ENCODE measurements at places on chromosomes 7 and 10. TPM values are rescaled to one million over a fixed set of nuclear protein-coding genes. Genes with fewer than 3 reads are reported as not detected.

The AGR2 gene
- not detected for total RNA-seq

The AFAP1L2 gene
- 2.1 TPM for total RNA-seq

The PKD2L1 gene
- total RNA-seq, result not detected

The ADRA2A gene
- 4.8 TPM for total RNA-seq

The SCART1 gene
- 5.5 TPM for total RNA-seq

The ZC3HAV1L gene
- 20.4 TPM for total RNA-seq

The DKK1 gene
- total RNA-seq, result not detected

- no peak for DNase-seq
Measured at GRCh38 chr7:135207406-135208101, 3.8 kb downstream of the WDR91 start.

DNA sequence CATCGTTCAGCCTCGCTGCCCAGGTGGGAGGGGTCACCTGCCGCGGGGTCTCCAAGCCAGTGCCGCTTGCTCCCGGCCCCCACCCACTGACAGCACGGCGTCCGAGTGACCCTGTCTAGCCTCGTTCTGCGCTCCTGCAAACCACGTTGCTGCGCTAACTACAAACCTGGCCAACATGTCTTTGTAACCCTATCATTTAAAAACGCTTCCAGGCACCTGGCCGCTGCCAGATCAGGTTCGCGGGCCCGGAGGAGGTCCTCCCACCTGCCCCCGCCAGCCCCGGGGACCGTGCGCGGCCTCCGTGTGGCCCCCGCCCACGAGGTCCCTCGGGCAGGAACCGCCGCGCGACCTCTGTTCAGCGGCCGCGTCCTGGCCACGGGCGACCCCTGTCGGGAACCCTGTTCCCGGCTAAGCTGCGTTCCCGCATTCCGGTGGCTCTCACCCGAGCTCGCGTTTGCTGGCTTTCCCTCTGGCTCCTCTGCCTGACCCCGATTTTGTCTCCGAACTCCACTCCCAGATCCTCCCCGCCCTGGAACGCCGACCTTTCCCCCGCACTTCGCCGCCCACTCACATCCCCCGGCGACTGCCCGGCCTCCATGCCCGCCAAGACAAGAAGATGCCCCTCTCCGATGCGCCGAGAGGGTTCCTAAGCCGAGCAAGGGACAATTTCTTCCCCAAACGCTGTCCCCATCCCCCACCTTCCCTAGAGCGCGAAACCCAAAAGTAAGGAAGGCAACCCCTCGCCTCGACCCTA is 2.4 kb downstream of the SFMBT2 start:
- DNase-seq, result peak; percentile 68

DNA sequence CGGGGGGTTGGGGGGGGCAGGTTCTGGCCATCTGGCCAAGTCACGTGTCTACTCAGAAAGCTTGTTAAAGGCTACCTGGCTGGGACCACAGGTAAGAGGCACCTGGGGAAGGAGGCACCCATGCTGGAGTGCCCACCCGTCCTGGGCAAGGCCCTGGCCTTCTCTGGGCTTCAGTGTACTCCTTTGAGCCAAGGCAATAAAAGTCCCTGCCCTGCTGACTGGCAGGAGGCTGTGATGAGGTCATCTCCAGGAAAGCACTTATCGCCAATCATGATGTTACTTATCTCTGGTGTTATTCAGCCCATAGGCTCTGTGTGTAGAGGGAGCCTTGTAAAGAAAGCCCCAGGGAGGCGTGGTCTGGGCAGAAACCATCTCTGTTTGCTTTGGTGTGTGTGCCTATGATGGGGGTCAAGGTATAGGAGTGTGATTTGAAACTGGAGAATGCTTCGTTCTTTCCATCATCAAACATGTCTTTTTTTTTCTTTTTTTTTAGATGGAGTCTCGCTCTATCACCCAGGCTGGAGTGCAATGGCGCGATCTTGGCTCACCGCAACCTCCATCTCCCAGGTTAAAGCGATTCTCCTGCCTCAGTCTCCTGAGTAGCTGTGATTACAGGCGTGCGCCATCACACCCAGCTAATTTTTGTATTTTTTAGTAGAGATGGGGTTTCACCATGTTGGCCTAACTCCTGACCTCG is 2.5 kb upstream of the CLDN4 start:
- DNase-seq, result peak; percentile 77

GRCh38 chr7:44963364-44964290 is 15.2 kb downstream of the MYO1G start:
- DNase-seq, result no peak

DNA sequence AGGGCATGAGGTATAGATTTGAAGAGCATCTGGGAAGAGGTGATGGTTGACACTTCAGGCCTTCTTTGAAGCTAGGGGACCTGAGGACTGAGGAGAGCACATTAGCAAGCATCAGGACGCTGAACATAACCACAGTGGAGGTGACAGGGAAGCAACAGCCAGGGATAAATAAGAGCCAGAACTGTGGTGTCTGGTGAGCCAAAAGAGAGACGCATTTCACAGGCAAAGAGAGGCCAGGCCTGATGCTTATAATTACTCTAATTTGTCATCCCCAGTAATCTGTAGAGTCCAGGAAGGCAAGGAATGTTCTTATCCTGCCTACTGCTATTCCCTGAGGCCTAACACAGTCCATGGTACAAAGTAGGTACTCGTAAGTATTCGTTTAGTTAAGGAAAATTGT is 10.4 kb upstream of the FAS start:
- no peak for DNase-seq

DNA sequence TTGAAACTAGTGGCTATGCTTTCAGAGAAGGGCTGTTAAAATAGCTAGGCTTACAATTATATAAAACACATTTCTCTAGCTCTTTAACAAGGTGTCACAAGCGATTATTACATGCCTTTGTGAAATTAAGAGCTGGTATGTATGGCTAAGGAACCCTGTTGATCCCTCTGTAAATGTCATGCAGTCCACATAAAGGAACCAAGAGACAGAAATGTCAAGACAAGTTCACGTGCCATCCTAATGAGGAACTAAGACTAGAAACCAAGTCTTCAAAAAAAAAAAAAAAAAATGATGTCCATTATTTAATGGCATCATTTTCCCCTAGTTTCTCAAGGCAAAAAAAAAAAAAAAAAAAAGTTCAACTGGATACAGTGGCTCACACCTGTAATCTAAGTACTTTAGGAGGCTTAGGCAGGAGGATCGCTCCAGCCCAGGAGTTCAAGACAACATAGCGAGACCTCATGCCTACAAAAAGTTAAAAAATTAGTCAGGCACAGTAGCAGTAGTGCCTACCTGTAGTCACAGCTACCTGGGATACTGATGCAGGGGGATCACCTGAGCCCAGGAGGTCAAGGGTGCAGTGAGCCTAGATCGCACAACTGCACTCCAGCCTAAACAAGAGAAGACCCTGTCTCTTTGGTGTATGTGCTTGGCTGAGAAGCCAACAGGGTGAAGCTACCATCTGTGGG is 63.4 kb downstream of the SRPK2 start:
- DNase-seq, result no peak

DNA sequence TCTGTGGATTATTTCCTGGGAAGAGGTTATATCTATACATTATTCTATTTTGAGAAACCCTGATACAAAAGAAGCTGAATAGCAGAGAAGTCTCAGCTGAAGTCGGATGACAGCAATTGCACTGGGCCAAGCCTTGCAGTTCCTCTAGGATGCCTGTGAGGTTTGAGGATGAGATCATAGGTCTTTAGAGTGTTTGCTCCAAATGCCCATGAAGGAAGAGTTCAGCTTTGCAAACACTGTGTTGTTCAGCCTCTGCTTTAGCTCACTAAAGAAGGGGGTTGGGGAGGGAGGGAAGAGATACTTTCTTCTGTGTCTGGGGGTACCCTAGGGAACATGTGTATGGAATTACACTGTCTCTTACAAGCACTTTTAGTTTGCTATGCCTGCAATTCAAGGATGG is 282.5 kb upstream of the NRP1 start:
- DNase-seq, result no peak

DNA sequence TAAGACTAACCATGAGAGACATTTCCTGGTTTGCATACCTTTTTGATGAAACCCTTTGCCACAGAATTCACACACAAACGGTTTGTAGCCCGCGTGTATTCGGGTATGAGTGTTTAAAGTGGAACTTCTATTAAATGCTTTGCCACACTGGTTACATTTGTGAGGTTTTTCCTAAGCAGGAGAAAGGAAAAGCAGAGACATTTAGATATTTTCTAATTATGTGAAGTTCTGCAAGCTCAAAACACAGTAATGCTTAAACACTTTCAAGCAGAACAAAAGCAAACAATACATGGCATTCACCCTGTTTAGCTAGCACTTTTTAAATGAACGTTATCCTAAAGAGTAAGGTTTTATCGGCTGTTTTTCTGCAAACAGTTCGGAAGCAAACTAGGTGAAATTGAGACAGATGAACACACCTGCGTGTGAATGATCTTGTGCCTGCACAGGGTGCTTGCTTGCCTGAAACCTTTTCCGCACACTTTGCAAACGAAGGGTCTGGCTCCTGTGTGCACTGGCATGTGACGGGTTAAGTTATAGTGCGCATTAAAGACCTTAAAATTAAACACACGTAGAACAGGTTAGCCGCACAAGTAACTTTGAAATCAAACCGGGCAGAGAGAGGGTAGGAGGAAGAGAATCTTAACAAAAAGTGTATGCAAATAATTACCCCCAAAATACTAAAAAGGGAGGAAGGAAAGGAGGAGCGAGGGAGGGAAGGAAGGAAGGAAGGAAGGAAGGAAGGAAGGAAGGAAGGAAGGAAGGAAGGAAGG is 1.6 kb downstream of the FEZF1 start:
- no peak for DNase-seq

GRCh38 chr7:80145780-80146422 is 11.3 kb downstream of the GNAI1 start:
- no peak for DNase-seq

GRCh38 chr7:151275813-151276577 is 27.5 kb upstream of the SMARCD3 start:
- no peak for DNase-seq

DNA sequence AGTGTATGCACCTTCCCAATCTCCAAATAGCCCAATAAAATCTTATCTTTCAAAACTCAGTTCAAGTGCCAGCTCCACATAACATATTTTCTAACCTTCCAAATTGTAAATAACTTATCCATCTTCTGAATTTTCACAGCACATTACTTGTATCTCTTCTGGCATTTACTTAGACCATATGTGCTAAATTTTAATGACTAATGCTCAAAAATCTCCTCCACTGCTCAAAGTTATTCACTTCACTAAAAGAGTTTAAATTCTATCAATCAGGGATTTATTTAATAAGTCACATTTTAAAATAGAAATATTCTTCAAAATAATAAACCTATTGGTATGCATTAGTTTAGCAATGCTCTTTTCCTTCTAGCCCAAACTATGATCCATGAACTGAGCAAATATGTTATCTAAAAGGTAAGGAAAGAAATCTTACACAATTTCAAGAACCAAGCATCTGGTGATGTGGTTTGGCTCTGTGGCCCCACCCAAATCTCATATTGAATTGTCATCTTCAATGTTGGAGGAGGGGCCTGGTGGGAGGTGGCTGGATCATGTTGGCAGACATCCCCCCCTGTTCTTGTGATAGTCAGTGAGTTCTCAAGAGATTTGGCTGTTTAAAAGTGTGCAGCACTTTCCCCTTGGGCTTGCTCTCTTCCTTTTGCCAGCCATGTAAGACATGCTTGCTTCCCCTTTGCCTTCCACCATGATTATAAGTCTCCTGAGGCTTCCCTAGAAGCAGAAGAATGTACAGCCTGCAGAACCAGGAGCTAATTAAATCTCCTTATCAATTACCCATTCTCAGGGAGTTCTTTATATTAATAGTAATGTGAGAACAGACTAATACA is 28.1 kb upstream of the GPR22 start:
- DNase-seq, result no peak

- DNase-seq, result no peak
Measured at GRCh38 chr7:123011766-123012369, 16.4 kb upstream of the TAS2R16 start.

- DNase-seq, result no peak
Measured at GRCh38 chr7:68444042-68444441, 1154.2 kb upstream of the AUTS2 start.

DNA sequence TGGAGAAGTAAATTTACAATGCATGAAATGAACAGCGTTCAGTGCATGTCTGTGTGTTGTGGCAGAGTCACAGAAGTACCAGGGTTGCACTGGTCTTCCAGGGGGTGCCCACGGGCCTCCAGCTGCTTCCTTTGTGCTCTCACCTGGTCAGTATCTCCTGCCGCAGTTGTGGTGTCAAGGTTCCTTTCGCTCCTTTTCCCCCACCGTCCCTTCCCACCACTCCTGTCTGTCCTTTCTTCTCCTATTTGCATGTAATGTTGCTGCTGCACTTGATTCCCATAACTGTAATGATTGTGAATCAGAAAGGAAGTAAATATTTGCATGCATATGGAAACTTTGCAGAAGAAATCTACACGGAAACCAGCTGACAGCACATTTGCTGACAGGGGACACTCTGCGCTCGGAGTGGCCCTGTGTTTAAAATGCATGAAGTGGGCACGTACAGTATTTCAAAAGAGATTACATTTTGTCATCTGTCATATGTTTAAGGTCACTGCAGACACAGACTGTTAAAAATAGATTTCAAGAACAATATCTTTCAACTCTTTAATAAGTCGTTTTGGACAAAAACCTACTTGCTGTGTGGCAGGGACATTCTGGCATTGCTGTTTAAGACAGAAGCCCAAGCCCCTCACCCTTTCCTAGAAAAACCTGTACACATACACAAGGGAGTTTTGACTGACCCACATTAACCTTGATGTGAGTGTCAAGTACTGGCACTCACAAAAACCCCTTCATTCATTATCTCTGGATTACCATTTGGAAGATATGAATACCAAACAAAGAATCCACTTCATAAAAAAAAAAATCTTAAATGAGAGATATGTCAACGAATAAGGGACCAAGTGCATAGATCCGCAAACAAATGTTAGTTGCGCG is 336.7 kb upstream of the KLF6 start:
- peak; percentile 47 for DNase-seq

- DNase-seq, result no peak
Measured at GRCh38 chr10:6729861-6730344, 149.8 kb upstream of the PRKCQ start.

GRCh38 chr7:90944021-90944420 is 320.2 kb upstream of the FZD1 start:
- no peak for DNase-seq

DNA sequence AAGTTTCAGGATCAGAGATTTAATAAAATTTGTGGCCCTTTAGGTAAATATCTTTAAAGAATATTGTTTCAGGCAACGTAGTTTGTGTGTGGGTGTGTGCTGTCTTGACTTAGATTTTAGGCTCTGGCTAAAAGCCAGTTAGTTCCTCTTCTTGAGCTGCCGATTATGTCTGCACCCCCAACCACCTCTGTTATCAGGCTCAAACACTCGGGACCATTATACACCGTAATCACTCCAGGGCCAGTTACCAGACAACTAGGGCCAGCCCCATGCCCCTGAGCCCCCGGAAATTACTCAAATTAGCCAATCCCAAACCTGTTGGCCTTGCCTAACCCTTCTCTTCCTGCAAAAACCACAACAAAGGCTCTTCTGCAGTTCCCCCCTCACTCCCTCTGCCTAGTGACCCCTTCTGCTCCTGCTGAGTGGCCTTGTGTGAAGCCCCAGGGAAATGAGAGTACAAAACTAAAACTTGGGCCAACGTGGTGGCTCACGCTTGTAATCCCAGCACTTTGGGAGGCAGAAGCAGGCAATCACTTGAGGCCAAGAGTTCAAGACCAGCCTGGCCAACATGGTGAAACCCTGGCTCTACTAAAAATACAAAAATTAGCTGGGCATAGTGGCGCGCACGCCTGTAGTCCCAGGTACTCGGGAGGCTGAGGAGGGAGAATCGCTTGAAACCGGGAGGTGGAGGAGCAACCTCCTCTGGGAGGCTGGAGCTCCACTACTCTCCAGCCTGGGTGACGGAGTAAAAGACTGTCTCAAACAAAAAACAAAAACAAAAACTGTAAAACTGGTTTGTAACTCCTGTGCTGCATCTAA is 9.2 kb upstream of the HNRNPF start:
- no peak for DNase-seq

Measured in adrenal gland (tissue), 19 donors.